ENCODE measurements at places on chromosomes 3 and 15.

- no peak for DNase-seq
These were observed 1023.4 kb upstream of the NR2F2 start for GRCh38 chr15:95307115-95307514.

DNA sequence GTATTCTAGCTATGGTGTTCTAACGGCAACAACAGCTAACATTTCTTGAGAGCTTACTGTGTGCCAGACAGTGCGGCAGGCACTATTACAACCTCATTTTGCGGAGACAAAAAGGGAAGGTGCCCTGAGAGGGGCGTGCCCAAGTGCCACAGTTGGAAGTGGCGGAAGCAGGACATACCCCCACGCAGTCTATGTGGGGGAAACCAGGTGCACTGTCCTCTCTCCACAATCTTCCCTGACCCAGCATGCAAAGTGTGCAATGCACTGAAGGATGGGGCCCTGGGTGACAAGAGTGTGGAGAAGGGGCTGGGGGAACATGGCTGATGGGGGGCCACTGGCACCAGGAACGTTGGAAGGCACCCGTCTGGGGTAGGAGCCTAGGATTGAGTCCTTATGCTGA, 8.6 kb downstream of the ANP32A start:
- no peak for DNase-seq

DNA sequence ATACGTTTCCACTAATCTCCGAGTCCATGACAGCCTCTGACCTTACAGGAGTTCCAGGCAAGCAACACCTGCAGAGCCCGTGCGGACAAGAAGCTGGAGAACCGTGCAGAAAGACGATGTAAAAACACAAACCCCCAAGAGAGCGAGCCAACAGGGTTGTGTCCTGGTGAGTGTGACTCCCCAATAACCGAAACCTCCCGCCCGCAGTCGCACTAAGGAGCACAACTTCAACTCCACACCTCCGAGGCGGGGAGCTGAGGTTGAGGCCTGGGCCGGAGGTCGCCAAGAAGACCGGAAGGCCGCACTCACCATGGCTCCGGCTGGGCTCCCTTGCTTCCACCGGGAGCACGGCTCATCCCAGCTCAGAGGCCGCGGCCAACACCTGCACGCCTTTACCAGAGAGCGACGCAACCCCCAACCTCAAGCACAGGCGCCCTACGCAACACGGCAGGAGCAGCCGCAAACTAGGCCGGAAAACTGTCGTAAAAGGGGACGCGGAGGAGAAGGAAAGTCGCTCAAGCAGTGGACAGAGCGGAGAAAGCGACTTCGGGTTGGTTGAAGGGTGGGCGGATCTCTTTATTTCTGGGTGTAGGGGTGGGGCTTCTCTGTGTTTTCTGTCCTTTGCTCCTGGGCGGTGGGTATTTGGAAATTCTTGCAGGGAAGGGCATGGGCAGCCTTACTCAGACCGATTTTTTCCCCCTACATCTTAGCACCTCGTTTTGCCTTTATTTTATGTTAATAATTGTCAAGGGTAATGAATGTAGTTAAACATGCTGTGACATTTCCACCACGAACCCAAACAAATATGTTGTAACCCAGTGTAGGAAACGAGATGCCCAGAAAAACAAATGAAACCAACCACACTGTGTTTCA, at the start of gene DNAJC19:
DNAJC19 (minus strand) TSS at position 446 of the 873 bp plus-strand sequence; CDS start at position 312, 134 bp downstream.
- DNase-seq, result peak; percentile 87

DNA sequence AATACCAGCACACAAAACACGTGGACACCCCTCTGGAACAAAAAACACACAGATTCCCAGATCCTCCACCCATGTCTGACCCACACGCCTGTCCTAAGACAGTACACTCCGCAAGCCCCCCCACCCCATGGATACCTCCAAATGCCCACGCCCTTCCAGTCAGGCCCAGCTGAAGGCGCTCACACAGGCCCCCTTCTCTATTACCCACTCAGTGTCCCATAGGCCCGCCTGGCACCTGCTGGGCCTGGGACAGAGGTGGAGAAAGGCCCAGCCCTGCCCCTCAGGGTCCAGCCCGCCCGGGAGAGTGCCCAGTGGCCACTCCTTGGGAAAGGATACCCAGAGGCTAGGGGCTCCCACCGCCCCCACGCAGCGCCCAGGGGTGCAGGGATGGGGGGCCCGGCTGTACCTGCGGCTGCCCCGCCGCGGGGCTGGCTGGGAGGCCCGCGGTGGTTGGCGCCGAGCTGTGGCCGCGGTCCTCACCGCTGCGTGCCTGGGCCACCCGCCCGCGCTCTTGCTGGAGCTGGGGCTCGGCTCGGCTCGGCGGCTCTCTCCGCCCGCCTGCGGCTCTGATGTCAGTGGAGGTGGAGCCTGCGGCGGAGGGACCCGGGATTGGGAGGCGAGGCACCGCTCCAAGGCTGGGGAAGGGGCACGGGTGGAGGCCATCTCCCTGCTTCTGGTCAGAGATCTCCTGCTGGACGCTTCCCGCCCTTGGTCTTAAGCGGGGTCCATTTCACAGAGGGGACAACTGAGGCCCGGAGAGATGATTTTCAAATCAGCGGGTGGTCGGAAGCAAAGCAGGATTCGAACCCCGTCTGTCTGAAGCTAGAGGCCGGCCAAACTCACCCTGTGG, at the start of gene CAMK1:
CAMK1 (minus strand) TSS at position 522 of the 850 bp plus-strand sequence. CDS start 2,198 bp downstream, outside the sequence.
- no peak for DNase-seq

GRCh38 chr3:70754314-70754713, 441.9 kb upstream of the MDFIC2 start:
- DNase-seq, result no peak

- no peak for DNase-seq
These were observed 25.8 kb downstream of the RAF1 start for GRCh38 chr3:12638105-12638504.

GRCh38 chr15:32993285-32993684, 201.2 kb downstream of the FMN1 start:
- no peak for DNase-seq

DNA sequence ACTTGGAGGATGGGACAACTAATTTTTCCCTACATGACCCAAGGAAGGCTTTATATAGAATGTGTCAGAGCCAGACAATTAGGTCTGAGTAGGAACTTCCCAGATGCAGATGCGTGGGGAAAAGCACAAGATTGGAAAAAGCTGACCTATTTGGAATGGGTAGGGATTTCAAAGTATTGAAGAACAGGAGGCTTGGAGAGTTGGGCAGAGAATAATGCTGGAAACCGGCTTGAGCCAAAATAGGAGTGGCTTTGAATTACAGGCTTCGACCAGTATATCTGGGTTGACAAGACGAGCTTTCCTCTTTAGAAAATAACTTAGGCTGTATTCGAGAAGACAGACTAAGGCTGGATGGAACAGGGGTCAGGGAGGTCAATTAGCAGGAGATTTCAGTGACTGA, 181.1 kb downstream of the GBE1 start:
- no peak for DNase-seq

GRCh38 chr15:54941417-54941816, 255.3 kb downstream of the RSL24D1 start:
- no peak for DNase-seq

DNA sequence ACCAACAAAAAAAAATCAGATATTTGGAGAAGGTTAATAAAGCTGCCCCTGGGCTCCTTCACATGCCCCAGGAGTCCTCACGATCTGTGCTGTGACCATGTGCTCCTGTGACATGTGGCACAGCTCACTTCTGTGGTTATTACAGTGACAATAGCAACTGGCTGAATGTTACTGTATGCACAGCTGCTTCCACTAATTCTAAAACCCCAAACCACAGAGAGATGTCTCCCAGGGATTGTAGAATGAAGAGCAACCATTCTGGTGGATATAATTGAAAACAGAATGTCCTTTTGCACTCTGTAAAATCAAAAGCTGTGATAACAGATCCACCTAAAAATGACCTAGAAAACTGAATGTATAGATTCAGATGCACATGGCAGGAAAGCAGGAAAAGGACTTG, 489.2 kb upstream of the CNTN4 start:
- no peak for DNase-seq

DNA sequence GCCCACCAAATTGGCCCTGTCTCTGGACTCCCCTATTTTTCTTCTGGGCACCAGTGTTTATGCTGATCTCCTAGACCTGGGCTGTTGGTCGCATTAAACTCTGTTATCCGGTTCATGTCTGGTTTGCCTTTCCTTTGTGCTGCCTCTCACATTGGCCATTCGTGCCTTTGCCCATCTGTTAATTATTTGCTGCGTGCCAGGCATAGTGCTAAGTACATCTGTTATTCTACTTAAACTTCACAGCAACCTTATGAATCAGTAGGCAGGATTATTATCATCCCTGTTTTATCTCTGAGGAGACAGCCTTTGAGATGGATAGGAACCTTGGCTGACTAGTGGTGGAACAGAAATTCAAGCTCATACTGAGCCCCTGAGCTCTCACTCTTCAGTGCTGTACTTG, 76.0 kb downstream of the THSD4 start:
- DNase-seq, result no peak

- no peak for DNase-seq
These were observed 34.9 kb upstream of the SLC25A36 start for GRCh38 chr3:140906785-140907184.

GRCh38 chr15:39269352-39269751, 311.5 kb upstream of the THBS1 start:
- no peak for DNase-seq

- DNase-seq, result no peak
These were observed 1.2 kb downstream of the SS18L2 start for GRCh38 chr3:42591811-42592210.

- no peak for DNase-seq
These were observed 32.1 kb downstream of the KIF9 start for GRCh38 chr3:47250309-47251060.

GRCh38 chr3:27044931-27045481, 324.2 kb downstream of the NEK10 start:
- no peak for DNase-seq

DNA sequence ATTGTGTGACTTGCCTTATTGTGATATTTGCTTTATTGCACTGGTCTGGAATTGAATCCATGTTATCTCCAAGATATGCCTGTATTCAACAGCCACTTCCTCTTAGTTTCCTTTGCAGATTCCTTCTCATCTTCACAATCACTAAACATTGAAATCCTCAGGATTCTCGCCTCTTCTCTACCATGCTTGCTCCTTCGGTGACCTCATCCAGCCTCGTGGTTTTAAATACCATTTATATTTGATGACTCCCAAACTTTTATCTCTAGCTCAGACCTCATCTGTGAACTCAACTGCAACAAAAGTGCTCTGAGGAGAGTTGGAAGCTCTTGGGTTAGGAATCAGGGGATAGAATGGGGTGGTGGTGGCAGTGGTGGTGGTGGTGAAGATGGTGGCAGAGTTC, 19.9 kb downstream of the POLR2M start:
- no peak for DNase-seq

DNA sequence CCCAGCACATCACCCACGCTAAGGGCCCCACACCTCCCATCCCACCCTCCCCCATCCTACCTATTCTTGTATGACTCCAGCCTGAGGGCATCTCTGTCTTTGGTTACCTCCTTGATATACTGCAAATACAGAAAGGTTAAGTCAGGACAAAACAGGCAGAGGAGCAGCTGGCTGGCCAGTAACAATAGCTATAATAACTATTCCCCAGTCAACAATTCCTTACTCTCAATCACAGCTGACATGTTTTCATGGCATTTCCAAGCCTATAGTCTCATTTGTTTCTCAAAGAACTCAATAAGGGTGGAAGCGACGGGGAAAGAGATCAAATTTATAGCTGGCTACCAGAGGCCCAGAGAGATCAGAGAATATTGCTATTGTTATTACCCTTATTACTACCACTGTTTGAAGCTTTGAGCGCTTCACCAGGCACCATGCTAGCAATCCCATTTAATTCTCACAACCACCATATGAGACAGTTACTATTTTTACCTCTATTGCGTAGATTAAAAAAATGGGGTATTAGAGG, 93.0 kb upstream of the C2CD4B start:
- no peak for DNase-seq

DNA sequence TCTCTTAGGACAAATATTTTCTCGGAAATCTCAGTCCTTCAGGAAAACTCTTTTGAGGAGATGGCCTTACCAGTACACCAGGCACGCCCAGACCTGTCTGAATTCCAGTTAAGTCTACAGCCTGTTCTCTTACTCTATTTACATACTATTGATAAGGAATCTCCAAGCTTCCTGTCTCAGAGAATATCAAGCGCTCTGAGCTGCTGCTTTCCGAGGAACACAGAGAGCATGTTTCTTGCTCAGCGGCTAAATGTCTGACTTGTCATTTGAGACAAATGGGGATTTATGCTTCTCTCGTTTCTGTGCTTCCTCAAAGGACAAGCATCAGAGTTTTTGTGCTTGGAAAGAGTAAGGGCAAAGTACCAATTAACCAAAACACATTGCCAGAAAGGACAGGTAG, 112.4 kb upstream of the CCDC54 start:
- DNase-seq, result no peak

- no peak for DNase-seq
These were observed 12.4 kb downstream of the USP4 start for GRCh38 chr3:49327485-49327884.

DNA sequence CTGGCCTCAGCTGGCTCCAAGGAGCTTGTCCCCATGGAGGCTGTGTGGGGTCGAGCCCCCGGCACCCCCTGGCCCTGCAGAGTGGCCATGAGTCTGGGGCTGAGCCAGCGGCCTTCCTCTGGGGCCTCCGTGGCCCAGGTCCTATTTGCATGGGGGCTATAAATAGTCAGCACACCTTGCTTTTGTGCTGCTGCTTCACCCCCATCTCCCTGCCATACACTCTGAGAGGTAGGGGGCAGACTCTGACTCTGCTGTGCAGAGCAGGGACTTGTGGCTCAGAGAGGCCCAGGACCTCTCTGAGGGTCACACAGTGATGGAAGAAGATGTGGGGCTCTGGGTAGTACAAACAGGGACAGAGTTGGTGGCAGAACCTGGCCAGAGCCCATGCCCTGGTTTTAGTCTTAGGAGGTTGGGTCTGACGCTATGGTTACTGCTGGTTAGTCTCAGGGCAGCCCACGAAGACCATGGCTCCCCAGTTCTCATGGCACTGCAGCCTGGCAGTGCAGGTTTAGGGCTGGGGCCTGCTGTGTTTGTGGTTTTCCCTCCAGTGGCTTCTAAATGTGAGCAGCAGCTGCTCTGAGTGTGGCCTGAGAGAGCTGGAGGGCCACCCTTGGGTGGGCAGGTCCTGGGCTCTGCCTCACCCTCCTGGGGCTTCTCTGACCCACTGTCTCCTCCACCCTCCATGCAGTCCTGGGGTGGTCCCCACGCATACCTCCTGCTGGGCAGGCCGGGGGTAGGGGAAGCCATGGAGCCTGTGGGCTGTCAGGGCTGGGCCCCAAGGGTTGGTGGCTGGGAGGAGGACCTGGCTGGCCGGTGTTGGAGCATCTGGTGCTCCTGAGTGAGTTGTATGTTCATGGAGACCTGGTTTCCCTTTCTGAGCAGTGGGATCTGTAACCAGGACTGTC, 13.6 kb downstream of the PRKCD start:
- DNase-seq, result no peak

DNA sequence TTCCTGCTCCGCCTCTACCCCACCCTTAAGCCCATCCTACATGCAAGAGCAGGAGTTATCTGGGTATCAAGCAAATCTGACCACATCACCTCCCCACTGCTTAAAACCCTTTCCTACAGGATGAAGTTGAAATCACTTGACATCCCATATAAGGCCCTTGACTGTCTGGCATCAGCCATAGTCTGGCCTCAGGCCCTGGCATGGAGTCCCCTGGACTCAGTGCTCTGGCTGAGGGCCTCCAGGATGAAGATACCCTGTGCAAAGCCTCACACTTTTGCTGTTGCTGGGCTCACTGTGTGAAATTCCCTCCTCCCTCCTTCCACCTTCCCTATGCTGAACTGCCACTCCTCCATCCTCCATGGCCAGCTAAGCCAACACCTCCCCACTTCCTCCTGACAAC, 65.2 kb upstream of the GLCE start:
- no peak for DNase-seq

- DNase-seq, result no peak
These were observed 273.1 kb downstream of the GABRG3 start for GRCh38 chr15:27244047-27244446.

- no peak for DNase-seq
These were observed 308.0 kb upstream of the THRB start for GRCh38 chr3:24802614-24803013.
